ENCODE measurements at places on chromosomes 11 and 22.

- no peak for DNase-seq
Observed at GRCh38 chr11:66674964-66675602, 2.6 kb downstream of the RBM4B start.

DNA sequence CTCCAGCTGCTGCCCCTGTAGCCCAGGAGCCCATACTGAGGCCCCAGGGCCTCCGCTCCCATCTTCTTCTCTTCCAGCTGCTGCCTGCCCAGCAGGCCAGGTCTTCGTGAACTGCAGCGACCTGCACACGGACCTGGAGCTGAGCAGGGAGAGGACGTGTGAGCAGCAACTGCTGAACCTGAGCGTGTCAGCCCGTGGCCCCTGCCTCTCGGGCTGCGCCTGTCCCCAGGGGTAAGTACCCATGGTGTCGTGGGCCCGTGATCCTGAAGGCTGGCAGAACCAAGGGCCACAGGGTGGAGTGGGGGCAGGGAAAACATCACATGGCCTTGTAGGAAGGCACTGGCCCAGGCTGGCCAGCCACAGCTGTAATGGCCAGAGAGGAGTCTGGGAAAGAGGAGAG is 31.2 kb downstream of the OTOG start:
- no peak for DNase-seq

DNA sequence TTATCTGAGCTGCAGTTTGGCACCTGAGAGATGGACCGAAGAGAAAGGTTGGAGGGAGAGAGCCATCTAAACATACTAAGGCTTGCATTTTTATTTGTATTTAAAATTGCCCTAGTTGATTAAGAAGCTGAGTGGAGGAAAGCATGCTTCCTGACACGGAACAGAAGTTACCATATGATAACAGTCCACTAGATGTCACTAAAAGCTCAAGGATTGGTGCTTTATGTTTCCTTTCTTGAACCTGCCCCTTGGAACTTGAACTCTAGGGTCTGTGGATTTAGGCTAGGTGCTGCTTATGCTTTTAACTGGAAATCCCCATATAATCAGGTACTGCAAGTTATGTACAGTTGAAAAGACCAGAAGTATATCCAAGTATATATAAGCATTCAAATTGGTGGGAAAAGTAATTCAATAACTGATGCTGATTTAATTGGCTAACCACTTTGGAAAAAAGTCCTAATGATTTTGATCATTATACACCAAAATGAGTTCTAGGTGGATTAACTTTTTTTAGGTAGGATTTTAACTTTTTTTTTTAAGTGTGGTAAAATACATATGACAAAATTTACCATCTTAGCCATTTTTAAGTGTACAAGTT is 9.5 kb downstream of the RBMXL2 start:
- peak; percentile 57 for DNase-seq

GRCh38 chr22:42697542-42698013 is 23.1 kb downstream of the A4GALT start:
- DNase-seq = no peak

GRCh38 chr11:93192163-93192562 is 5.6 kb downstream of the SLC36A4 start:
- DNase-seq = no peak

- DNase-seq = peak; percentile 59
Observed at GRCh38 chr11:134207538-134208239, 16.1 kb downstream of the NCAPD3 start.

Data from CD4-positive, alpha-beta T cell treated with Interferon alpha-2 for 1 hour (primary cell).